ENCODE measurements at places on chromosomes 12 and 14.

DNA sequence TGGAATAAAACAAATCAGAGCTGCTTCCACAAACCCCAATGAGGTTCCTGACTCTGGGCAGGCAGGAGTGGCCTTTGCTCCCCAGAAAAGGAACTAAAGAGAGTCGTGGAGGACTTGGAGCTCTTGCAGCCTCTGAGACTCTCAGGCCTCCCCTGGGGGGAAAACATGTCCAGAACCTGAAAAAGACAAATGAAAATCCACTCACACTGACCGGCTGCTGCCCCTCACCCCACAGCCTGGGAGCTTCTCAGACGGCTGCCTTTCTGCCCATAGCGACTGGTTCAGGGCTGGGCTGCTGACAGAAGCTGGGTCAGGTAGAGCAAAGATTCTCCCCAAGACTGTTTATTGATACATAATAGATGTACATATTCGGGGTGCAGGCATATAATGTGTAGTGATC is 356.0 kb downstream of the ADGRD1 start:
- no peak for DNase-seq

DNA sequence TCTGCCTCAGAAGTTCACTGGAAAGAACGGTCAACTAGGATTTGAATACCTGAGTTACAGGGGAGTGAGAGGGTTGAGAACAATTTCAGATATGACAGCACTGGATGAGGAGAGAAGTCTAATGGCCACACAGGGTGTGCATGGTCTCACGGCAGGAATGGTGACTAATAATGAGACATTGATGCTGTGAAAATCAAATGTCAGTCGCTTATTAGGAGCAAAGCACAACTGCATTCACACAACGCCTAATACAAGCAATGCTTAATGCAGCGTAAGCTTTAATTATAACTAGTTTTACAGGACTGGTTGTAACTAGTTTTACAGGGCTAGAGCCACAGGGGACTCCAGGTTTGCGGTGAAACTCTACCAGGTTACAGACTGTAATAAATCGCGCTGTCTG is 23.4 kb upstream of the PRIMA1 start:
- DNase-seq: no peak

DNA sequence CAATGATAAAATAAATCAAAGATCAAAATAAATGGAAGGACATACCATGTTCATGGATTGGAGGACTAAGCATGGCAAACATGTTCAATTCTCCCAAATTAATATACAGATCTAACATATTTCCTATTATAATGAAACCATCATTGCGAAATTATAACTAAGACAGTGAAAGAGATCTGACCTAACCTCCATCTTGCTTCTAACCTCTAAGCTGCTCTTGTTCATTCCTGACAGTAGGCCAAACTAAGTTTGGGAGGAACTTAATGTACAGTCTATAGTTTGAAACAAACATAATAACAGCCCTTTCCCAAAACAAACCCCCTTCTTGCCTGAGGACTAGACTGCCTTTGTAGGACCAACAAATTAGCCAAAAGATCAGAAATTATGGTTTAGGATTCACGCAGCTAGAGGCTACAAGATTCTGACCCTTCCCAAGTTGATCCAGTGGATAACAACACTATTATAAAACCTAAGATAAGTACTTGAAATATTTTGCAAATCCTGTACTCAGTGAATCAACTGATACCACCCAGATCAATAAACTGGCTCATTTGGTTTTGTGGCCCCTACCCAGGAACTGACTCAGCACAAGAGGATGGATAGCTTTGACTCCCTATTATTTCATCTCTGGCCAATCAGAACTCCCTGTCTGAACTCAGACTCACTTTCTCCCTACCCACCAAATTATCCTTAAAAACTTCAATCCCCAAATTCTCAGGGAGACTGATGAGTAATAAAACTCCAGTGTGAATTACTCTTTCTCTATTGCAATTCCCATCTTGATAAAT is 41.7 kb upstream of the OR5AU1 start:
- DNase-seq: no peak

- DNase-seq: no peak
Observed at GRCh38 chr12:51374856-51375255, 16.4 kb downstream of the GALNT6 start.

- DNase-seq: no peak
Observed at GRCh38 chr12:86834217-86834616, 578.0 kb upstream of the MGAT4C start.

DNA sequence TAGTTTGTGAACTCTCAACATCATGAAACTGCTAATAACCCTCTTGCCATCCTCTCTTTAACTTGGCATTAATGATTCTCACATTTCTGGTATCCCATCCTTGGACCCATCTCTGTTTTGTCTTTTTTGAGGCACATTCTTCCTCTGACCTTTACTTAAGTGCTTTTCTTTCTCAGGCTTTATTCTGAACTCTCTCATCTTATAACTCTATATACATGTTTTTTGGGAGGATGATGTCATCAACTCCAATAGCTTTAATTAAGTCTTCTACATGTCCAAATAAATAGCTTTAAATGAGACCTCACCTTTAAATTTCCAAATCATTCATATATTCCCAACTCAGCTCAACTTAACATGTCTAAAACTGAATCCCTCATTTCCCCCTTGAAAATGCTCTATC is 88.4 kb downstream of the PPFIA2 start:
- DNase-seq: no peak

DNA sequence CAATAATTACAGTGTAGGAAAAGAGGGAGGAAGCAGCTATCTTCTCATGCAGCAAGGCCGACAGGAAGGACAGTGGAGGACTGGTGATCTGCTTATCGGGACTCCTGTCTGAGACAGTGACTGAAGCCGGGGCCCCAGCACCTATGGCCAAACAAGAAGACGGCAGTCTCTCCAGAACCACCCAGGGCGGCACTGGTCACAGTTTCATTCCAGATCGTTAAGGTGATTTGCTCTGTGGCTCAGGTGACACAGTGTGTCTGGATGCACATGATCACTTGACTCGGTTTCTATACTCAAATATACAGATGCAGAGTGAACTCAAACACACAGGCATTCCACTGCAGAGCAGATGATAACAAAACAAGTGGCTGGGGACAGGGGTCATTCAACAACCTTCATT is 52.1 kb upstream of the CORO1C start:
- DNase-seq: no peak

All from GM04503 (cell line).